ENCODE measurements at places on chromosomes 5 and 9.

GRCh38 chr5:2897276-2897961 lies 145.9 kb upstream of the IRX2 start:
- DNase-seq: no peak

DNA sequence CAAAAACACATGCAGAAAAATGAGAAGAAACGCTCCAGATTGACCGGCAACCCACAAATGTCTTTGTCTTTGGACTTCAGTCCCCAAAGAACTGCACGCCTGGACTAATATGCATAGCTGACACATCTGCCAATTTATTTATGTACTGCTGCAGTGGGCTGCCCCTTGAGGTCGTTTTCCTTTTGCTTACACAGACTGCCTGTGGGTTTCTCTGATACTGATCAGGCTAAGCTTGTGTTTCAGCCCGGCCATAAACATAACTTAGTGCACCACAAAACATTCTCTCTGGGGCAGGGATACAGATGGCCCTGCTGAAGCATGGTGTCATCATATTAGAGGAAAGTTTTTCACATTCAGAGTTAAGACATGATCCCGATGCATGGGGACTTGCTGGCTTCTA lies 75.4 kb downstream of the NUDT12 start:
- DNase-seq: no peak

GRCh38 chr5:75668977-75669689 lies 48.1 kb downstream of the POC5 start:
- peak; percentile 28 for DNase-seq

GRCh38 chr5:152379331-152379730 lies 25.7 kb downstream of the NMUR2 start:
- DNase-seq: no peak

- DNase-seq: no peak
These were observed 688.8 kb downstream of the SEMA5A start for GRCh38 chr5:8857051-8857450.

GRCh38 chr5:154179846-154180710 lies 10.5 kb upstream of the GALNT10 start:
- DNase-seq: no peak

GRCh38 chr9:126151031-126151685 lies 175.5 kb upstream of the MVB12B start:
- no peak for DNase-seq

DNA sequence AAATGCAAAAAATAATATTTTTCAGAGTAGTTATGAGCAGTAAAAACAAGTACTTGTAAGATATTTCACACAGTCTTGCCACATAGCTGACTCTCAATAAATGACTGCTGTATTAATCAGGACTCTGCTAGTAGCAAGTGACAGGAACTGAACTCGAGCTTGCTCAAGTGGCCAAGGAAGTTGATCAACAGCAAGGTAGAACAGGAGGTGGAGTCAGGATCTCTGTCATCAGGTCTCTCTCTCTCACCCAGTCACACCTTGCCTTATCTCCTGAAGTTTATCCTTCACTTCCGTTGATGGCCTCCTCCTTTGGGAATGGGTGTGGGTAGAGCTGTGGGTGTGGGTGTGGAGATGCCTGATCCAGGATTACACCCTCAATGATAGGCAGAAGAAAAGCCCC lies 107.0 kb downstream of the GPBP1 start:
- DNase-seq: no peak

DNA sequence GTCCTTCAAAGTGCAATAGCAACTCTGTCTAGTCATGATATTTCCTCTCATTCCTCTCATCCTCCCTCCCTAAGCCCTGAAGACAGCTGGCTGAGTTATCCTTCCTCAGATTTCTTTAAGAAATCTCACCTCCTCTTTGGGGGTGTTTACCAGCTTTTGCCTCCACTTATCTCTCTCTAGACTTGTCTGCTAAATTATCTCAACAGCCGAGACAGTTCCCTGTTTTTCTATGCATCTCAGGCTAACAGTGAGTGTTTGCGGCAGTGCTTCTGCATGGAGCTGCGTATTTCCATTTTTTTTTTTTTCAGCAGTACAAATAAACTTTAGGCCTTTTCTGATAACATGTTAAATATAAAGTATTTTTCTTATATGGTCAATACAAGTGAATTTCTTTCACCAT lies 20.9 kb downstream of the KCTD16 start:
- no peak for DNase-seq

DNA sequence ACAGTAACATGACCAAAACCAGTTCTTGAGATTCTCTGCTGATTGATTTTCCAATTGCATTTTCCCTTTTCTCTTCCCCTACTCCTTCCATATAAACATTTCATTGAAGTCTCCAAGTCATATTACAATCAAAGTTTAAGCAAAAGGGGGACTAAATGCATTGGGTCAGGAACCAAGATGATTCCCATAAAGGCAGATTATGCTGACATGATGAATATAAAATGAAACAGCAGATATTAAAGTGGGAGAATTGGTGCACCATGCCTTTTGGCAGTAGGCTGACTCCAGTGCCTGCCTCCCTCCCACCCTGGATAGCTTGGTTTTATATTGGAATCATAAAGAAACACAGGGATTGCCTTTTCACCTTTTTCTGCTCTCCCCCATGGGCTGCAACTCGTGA lies 118.4 kb downstream of the ASTN2 start:
- no peak for DNase-seq

DNA sequence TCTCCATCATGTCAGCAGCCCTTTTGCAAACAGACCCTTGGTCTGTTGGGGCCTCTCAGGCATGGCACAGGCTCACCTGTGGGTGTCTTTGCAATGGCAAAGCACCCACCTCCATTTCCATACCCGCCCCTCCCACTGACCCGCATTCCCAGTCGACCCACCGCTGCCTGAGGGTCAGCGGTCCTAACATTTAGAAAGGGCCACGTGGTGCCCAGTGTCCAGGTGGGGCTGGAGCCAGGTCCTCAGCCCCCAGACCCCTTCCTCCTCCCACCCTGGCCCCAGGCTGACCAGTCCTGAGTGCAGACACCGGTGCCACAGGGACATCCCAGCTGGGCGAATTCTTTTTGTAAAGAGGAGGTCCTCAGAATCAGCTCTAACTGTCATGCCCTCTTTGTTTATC lies 43.3 kb upstream of the CEP72 start:
- DNase-seq: no peak

DNA sequence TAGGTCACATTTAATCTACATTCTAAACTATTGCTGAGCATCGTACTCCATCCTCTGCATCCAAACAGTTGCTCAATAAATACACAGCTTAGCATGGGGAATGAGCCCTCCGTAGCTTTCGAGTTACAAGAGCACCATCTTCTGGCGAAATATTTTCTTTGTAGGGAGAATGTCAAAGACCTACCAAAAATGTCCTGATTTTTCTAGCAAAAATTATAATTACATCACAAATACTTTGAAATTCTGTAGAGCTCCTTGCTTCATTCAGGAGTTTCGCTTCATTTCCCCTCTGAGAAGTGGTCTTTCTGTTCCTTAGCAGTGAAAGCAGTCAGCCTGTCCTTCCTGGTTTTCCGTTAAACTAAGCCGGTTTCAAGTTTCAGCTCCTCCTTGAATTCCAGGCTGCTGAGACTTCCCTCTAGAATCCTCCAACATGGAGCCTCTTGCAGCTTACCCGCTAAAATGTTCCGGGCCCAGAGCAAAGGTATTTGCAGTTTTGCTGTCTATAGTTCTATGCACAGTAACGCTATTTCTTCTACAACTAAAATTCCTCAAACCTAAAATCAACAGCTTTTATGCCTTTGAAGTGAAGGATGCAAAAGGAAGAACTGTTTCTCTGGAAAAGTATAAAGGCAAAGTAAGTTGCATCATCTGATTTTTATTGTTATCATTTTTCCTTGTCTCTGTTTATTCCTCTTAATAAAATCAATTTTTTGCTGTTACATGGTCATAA lies at the start of gene GPX8:
TSS of gene GPX8 (plus strand) at position 409 of the 730 bp plus-strand sequence. CDS start at position 431, 22 bp downstream.
- no peak for DNase-seq

- DNase-seq: no peak
These were observed 55.8 kb upstream of the PTCH1 start for GRCh38 chr9:95572381-95573151.

DNA sequence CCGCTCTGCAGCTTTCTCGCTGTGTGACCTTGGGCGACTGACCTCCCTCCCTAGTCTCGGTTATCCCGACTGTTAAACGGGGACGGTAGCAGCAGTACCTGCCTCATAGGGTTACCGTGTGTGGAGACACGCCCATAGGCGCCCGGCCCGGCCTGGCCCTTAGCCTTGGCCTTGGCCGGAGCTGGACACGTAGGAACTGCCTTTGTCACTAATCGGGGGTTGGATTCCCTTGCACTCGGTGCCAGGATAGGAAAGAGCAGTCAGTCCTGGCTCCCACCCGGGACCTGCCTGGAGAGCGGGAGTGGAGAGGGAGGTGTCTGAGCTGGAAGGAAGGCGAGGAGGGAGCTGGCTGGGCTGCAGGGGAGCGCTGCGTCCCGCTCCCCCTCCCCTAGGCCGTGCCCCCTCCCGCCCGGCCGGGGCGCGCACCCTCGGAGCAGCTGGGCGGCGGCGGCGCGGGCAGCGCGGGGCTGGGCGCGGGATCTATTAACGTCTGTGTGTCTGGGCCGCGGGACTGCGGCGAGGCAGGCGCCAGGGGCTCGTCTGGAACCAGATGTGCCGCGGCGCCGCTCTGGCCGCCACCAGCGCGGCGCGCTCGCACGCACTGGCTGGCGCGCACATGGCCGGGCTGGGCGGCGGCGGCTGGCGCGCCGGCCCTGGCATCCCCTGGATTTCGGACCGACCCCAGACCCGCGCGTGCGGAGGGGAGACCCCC lies 31.7 kb downstream of the PRRX2 start:
- no peak for DNase-seq

GRCh38 chr9:83166372-83166771 lies 103.4 kb upstream of the RASEF start:
- no peak for DNase-seq

DNA sequence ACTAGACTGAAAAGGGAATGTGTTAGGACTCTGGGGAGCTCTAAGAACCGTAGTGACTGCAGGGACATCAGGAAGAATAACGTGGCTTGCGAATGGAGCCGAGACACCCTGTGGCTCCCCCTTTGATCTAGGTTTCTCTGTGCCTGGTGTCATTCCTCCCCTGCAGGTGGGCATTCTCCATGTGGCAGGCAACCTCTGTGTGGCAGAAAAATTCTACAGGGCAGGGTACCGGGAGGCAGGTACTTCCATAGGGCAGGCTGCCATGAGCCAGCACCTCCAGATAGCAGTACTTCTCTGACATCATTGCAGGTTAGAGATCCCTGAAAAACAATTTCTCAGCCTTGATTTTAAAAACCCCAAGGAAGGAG lies 43.1 kb downstream of the ROPN1L start:
- DNase-seq: no peak

DNA sequence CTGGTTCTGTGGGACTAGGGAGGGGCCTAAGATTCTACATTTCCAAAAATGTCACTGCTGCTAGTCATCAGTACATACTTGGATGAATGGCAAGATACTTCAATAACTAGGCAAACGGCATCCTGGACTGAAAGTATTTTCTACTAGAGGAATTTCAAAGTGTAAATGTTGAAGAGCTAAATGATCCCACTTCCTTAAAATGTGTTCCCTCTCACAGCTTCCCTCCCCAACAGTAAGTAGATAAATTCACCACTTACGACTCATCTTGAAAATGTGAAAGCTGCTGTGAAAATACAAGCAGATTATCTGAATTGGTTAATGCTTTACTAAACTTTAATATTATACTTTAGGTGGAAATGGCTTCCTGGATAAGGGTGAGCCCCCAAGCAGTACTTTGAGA lies 1571.5 kb upstream of the WWC1 start:
- DNase-seq: no peak

- DNase-seq: no peak
These were observed 31.2 kb downstream of the NLN start for GRCh38 chr5:65753189-65753588.

DNA sequence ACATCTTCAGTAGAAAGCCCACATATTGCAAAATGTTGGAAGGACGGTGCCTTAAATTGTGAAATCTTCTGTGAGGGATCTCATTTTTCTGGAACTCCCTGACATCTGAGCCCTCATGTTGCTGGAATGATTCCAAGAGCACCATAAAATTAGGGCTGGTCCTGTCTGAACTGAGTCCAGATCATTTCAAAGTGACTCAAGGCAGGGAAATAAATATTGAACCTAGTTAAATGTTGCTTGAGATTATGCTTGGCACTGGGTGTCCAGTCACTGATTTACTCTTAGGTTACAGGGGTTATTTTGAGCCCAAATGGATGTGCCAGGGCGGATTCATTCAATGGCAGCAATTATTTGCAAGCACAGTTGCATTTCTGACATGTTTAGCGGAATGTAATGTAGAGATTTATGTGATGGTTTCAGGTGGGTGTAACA lies 437.0 kb downstream of the PIK3R1 start:
- no peak for DNase-seq

- DNase-seq: no peak
These were observed 10.7 kb downstream of the LYSMD3 start for GRCh38 chr5:90518661-90519060.
